Activated CD8-positive, alpha-beta T cell treated with anti-CD3 and anti-CD28 coated beads for 36 hours (primary cell): ENCODE measurements at places on chromosomes 13 and 19. TPM values are rescaled to one million over a fixed set of nuclear protein-coding genes. Genes with fewer than 3 reads are reported as not detected.

The CEACAM7 gene
- total RNA-seq, result not detected

The CBLC gene
- not detected for total RNA-seq

The ZSCAN22 gene
- 2.9 TPM for total RNA-seq

The TNFSF11 gene
- 1.9 TPM for total RNA-seq

The PRKCG gene
- total RNA-seq, result 0.11 TPM

The ZNF491 gene
- 1.4 TPM for total RNA-seq

The PPP1R37 gene
- 21.2 TPM for total RNA-seq

The ZNF708 gene
- total RNA-seq, result 9.2 TPM

The CXCL17 gene
- total RNA-seq, result not detected

The HOMER3 gene
- total RNA-seq, result 0.51 TPM

The C19orf85 gene
- total RNA-seq, result not detected

The ERICH4 gene
- not detected for total RNA-seq

The MISP3 gene
- total RNA-seq, result 1.4 TPM

The CEACAM4 gene
- not detected for total RNA-seq

The KLK14 gene
- 0.43 TPM for total RNA-seq

The KLK2 gene
- 0.51 TPM for total RNA-seq

The STOML3 gene
- total RNA-seq, result not detected

The PTGER1 gene
- total RNA-seq, result 0.43 TPM

The ZNF534 gene
- total RNA-seq, result not detected

The PGLYRP2 gene
- 0.25 TPM for total RNA-seq

The FAM216B gene
- total RNA-seq, result not detected
